Right renal pelvis (tissue), 4 donors: ENCODE measurements at places on chromosomes 1 and 21. TPM values are rescaled to one million over a fixed set of nuclear protein-coding genes. Genes with fewer than 3 reads are reported as not detected.

Gene TRIM62
- polyA plus RNA-seq, result 8.1 TPM

Gene OR2M3
- polyA plus RNA-seq, result 0.03 TPM

Gene PTGS2
- polyA plus RNA-seq, result 2.4 TPM

Gene HES4
- 16.7 TPM for polyA plus RNA-seq

Gene SHISAL2A
- polyA plus RNA-seq, result 2.1 TPM

Gene LRRC39
- 2.7 TPM for polyA plus RNA-seq

DNA sequence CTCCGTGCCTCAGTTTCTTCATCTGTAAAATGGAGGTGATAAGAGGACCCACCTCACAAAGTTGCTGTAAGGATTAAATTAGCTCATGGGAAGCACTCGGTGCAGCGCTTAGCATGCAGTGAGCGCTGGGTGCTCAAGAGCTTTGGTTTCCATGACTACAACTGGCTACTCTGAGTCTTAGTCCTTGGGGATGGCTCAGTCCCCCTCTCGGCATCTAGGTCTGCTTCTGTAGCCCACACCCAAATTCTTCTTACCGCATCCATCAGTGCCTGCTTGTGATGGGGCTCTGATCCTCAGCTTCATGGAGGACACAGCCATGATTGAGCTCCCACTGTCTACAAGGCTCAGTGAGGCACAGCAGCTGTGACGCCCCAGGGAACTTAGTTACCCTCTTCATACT is 159.0 kb downstream of the ACTL8 start:
- DNase-seq, result no peak

DNA sequence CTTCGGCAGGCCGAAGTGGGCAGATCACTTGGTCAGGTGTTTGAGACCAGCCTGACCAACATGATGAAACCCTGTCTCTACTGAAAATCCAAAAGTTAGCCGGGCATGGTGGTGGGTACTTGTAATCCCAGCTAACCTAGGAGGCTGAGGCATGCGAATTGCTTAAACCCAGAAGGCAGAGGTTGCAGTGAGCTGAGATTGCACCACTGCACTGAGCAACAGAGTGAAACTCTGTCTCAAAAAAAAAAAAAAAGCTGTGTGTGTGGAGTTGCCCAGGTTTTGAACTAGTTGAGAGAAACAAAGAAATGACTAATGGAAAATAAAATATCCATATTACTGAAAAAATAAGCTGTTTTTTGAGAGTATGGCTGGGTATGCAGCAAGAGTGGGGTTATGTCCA is 100.2 kb downstream of the GTF2B start:
- DNase-seq, result no peak

- DNase-seq, result no peak
These were observed 30.1 kb downstream of the TOMM20 start for GRCh38 chr1:235098547-235098946.

- no peak for DNase-seq
These were observed 2.2 kb downstream of the PHGDH start for GRCh38 chr1:119713749-119714456.

GRCh38 chr1:30085811-30086770 is 637.3 kb downstream of the MATN1 start:
- DNase-seq, result no peak

GRCh38 chr1:93676427-93676826 is 5.2 kb downstream of the BCAR3 start:
- DNase-seq, result no peak
